Upper lobe of right lung (tissue), 1 donor: ENCODE measurements at places on chromosomes 5 and 9. TPM values are rescaled to one million over a fixed set of nuclear protein-coding genes. Genes with fewer than 3 reads are reported as not detected.

GRCh38 chr9:76567086-76567485, 108.1 kb downstream of the GCNT1 start:
- no peak for DNase-seq

GRCh38 chr9:131100445-131100844, 4.1 kb downstream of the AIF1L start:
- no peak for DNase-seq

- no peak for DNase-seq
These were observed 3.7 kb downstream of the C9 start for GRCh38 chr5:39360471-39361111.

DNA sequence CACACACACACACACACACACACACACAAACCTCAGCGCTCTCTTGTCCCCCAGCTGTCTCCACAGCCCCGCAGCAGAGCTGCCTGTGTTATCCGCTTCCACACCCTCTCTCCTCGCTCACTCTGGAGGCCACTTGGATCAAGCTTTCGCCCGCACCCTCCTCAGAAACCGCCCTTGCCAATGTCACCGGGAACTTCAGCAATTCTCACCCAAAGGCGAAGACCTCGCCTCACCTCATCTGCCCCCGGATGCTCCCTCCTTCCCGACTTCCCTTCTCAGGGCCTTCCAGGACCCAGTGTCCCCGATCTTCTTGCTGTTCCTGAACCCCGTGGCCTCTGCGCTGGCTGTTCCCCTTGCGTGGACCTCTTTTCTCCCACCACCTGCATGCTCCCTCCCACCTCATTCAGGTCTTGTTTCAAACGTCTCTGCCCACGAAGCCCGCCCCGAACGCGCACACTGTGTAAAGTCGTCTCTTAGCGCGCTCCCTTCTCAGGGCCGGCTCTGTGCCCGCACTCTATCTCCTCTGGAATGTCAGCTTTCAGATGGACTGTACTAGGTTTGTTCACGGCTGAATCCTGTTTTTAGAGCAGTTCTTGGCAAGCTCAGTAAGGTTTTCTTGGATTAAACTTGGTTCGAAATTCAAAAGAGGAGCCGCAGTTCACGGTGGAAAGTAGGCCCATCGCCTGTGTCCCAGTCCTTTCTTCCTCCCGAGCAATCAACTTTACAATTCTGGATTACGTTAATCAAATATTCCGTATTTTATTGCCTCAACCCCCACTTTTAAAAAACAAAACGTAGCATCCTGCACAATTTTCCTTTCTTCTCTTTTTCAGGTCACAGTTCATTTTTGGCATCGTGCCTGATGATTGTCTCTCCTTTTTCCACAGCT, 1.0 kb upstream of the TRIM7 start:
- no peak for DNase-seq

DNA sequence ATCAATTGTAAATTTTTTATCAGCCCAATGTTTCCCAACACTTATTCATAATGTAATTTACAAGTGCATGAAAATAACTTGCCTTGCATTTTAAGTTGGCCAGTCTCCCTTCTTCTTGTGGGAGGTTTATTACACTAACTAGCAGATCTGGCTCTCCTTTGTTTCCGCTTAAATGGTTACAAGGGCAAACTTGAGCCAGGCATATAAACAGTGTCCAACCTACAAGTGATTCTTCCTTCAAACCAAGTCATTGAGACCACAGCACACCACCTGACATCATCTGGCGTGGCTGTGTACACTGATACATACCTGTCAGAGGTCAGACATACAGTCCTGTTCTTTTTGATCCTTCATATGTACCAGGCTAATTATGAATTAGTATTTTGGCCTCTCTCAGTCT, 80.1 kb downstream of the ALDH1A1 start:
- no peak for DNase-seq

DNA sequence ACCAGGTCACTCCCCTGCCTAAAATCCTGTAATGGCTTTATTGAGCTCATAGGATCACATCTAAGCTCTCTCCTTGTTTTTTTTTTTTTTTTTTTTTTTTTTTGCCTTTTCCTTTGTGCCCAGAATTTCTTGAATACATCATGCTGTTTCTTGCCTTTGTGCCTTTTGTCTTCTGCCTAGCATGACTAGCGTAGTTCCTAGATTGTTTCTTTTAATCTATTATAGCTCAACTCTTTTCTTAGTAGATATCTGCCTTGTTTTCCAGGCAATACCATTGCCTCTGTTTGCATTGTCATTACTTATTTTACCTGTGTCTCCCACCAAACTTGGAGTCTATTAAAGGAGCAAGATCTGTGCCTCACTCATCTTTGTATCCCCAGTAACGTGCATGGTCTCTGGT, 106.1 kb upstream of the C9orf72 start:
- no peak for DNase-seq

GRCh38 chr9:133888048-133888808, 103.9 kb downstream of the VAV2 start:
- no peak for DNase-seq

- no peak for DNase-seq
These were observed 200.9 kb upstream of the RIOK2 start for GRCh38 chr5:97383996-97384395.

GRCh38 chr5:59547731-59548130, 345.8 kb downstream of the PDE4D start:
- DNase-seq: no peak

DNA sequence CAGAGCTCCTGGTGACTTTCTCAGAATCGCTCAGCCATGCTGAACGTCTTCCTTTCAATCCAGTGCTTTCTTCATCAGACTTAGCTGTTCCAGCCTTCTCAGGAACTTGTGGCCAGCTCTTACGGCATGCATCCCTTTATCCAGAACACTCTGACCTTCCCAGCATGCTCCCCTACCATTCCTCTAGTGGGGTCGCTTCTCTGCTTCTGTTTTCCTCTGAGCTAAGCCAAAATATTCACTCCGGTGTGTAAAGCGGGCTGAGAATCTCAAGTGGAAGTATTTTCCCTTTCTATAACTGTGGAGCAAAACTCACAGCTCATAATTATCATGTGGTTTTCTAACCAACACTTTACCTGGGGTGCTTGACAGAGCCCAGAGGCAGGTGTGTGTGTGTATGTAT, 6.2 kb downstream of the DCANP1 start:
- no peak for DNase-seq

DNA sequence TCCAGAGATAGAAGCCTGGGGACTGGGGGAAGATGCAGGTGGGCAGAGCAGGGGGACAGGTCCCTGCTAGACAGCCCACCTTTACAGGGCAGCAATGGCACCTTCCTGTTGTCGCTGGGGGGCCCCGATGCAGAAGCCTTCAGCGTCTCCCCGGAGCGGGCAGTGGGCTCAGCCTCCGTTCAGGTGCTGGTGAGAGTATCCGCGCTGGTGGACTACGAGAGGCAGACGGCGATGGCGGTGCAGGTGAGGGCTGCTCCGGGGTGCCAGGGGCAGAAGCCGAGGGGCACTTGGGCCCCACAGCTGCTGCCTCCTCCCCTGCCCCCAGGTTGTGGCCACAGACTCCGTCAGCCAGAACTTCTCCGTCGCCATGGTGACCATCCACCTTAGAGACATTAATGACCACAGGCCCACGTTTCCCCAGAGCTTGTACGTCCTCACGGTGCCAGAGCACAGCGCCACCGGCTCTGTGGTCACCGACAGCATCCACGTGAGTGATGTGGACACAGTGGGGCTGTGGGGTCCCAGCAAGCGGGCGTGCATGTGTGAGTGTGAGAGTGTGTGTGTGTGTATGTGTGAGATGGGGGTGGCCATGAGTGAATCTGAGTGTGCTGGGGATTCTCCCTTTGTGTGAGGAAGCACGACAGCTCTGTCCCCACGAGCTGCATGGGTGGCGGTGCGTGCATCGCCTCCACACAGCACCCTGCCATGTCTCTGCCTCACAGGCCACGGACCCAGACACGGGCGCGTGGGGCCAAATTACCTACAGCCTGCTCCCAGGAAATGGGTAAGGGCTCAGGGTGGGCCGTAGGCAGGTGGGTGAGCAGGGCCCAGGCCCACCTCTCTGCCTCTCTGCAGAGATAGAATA, 28.4 kb downstream of the CDHR2 start:
- DNase-seq: no peak

GRCh38 chr5:142725231-142726187, 39.6 kb upstream of the FGF1 start:
- DNase-seq: no peak

GRCh38 chr5:173180331-173180730, 36.0 kb downstream of the BNIP1 start:
- no peak for DNase-seq

DNA sequence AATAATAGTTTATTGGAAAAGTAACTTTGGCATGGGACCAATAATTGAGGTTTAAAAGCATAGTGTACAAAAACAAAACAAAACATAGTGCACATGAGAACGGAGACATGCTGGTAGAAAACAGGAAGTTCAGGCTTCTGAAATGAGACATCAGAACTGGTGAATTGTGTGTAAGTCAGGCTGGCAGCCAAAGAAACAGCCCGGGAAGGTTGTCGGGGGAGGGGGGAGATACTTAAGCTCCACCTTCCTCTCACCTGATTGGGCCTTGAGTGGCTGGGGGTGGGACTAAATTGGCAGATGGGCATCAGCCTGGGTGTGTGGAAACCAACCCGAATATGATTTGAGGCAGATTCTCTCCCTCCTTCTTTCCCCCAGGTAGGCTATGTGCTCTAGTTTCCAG, 256.3 kb downstream of the SMARCA2 start:
- no peak for DNase-seq

DNA sequence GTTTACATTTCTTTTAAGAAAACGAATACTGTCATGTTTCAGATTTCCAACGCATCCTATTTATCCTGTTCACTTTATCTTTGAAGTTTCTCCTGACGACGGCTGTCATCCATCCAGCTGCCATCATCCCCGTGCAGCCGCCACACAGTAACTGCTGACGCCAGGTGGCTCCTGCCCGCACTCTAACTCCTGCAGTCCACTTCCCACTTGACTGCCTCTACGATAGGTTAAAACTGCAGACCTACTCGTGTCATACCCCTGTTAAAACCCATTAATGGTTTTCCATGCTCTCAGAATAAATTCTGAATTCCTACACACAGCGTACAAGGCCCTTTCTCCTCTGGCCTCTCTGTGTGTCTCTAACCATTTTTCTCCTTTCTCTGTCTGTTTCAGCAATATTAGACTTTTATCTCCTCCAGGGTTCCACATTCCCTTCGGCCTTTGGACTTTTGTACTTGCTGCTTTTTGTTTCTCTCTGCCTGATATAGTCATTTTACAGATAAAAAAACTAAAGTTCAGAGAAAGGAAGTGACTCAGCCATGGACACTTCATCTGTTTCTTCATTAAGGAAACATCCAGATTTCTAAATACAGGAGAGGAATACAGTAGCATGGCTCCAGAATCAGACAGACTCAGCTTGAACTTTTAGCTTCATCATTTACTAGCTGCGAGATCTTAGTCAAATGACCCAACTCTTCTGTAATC, 84.9 kb downstream of the ADAMTS12 start:
- DNase-seq: no peak

GRCh38 chr5:154583671-154584177, 105.7 kb upstream of the HAND1 start:
- no peak for DNase-seq

DNA sequence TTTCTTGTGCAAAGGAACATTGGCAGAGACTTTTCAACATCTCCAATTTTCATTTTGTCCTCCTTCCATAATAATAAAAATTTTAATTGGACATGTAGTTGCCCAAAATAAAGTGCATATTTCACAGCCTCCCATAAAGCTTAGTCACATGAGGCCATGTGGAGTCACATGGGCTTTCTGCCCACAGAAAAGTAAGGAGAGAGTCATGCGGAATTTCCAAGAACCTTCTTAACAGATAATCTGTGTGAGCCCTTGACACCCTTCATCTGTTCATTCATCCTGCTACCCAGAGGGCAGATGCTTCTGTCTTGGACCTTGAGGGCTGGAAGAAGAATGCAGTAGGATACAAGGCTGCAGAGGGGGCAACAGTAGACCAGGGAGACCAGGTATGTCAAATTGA, 60.7 kb downstream of the APTX start:
- no peak for DNase-seq

GRCh38 chr9:109904666-109905065, 124.7 kb downstream of the PALM2AKAP2 start:
- no peak for DNase-seq

DNA sequence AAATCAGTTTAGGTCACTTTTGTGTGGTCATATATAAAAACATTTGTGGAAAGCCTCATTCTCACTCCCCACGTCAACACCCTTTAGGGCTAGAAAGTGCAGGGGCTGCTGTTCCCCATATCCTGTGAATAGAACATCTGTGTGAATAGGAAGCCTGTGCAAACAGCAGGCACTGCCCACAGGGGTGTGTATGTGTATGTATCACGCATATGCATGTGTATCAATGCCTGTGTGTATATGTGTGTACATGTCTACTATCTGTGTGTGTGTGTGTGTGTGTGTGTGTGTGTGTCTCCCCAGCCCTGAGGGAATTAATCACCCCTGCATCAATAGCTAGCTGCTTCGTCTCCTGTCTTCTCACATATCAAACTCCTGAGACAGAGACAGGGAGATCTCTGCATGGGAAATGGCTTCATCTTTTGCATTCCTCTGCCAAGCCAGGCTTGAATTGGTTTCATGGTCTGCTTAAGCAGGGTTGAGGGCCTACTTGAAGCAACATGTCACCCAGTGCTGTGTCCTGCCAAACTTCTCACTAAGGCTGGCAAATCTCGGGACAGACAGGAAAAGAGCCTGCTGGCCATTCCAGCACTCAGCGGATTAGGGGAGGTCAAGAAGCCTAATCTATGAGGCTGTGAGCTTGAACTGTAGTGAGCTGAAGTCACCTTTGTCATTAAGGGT, 265.8 kb downstream of the ADAMTSL1 start:
- no peak for DNase-seq

DNA sequence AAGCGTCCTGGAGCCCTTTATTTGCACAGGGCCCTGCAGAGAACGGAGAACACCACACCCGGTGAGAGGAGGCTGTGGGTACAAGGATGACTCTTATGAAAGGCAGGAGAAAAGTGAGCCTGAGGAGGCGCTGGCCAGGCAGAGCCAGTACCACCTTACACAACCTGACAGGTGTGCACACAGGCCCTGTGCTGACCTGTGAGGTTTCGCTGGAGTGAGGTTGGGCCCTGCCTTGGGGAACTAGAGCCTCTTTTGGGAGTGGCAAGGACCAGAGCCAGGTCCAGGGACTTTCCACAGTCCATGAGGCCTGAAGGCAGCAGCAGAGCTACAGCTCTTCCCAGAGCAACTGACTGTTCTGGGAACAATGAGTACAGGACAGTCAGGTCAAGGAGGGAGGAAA, 3.1 kb downstream of the SRD5A1 start:
- DNase-seq: peak; percentile 68

GRCh38 chr9:88011005-88011766, 36.9 kb upstream of the CDK20 start:
- no peak for DNase-seq

GRCh38 chr9:76528056-76528455, 69.1 kb downstream of the GCNT1 start:
- DNase-seq: no peak

SHISAL2B gene
- not detected for total RNA-seq

PCDHA12 gene
- total RNA-seq: 8.8 TPM

SNX24 gene
- total RNA-seq: 30.2 TPM

ZDHHC11 gene
- total RNA-seq: 12.6 TPM

SPRY4 gene
- 89.8 TPM for total RNA-seq

SMIM33 gene
- total RNA-seq: not detected

PPP3R2 gene
- not detected for total RNA-seq

SLC4A9 gene
- 0.23 TPM for total RNA-seq

JAKMIP2 gene
- total RNA-seq: 7.5 TPM

NIM1K gene
- total RNA-seq: 6.0 TPM

ARL14EPL gene
- total RNA-seq: not detected

FGF1 gene
- total RNA-seq: 1.8 TPM

GABRP gene
- not detected for total RNA-seq

RNF38 gene
- total RNA-seq: 49.7 TPM

TAF11L5 gene
- not detected for total RNA-seq

SLC36A1 gene
- total RNA-seq: 9.6 TPM

PFN3 gene
- not detected for total RNA-seq

NDST1 gene
- 143 TPM for total RNA-seq
